G401 (cell line): ENCODE measurements at places on chromosomes 6 and 20. TPM values are rescaled to one million over a fixed set of nuclear protein-coding genes. Genes with fewer than 3 reads are reported as not detected.

DNA sequence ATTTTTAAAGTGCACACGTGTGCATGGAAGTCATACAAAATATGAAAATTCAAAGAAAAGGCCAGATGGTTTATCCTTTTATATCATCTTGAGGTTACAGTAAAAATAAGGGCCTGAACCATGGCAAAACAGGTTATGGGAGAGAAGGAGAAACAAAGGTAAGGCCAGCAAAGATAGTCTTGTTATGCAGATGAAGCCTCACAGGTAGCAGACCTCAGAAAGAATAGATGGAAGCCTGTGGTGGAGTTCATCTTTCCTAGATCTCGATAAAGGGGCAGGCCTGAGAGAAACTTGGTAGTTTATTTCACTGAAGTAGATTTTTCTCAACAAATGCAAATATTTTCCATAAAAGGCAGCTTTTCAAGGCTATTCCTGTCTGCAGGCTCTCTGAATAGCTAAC is 693.8 kb downstream of the KHDRBS2 start:
- DNase-seq = no peak

TINAG gene
- not detected in 2 replicates for total RNA-seq

GRCh38 chr6:8170245-8170644 is 67.9 kb upstream of the EEF1E1 start:
- DNase-seq = no peak

DNA sequence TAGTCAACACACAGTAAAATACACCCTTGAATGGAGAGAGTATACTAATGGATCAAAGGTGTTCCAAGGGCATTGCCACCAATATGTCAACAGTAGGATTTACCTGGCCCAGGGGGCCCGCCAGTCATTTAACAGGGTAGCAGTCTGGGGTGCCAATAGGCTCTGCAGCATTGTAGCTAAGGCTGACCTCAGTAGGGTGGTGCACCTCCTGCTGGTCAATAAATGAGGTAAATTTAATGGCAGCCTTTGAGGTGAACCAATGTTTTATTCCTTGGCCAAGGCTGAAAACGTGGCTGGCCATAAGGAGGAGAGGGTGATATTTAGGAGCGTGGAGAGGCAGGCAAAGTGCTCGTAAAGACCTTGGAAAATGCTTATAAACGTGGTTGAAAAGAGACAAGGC is 147.2 kb downstream of the RPS12 start:
- DNase-seq = no peak

DNA sequence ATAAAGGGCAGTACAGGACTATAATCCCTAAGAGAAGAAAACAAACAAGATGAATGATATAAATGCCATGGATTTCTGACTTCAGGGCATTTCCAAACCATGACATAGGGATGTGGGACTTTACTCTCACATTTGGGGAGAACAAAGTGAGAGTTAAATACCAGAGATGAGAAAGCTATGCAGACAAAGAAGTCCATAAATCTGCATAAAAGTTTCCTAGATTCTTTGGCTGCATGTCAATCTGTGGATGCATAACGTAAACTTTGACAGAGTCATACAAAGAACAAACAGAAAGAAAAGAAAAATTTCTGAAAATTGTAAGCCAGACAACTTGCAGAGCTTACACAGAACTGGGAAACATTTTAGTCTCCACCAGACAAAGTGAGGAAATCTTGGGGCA is 11.7 kb downstream of the EPM2A start:
- DNase-seq = no peak

DNA sequence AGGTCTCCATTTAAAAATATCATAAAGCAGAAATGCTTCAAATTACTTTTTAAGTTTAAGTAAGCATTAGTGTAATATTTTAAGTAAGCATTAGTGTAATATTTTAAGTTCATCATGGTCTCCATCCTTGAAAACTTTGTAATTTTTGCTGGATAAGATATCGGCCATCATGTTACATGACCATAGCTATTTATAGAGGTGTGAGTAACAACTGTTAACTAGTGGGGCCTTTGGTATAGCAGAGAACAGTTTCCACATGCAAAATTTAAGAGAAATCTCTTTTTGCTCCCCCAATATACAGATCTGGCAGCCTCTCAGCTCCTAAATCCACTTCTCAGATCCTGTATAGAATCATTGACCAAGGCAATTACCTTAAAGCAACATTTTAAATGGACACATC is 468 bp downstream of the TRDN start:
- no peak for DNase-seq

GRCh38 chr6:81609736-81610135 is 142.7 kb downstream of the TENT5A start:
- no peak for DNase-seq

NMBR gene
- total RNA-seq = not detected in 2 replicates

DNA sequence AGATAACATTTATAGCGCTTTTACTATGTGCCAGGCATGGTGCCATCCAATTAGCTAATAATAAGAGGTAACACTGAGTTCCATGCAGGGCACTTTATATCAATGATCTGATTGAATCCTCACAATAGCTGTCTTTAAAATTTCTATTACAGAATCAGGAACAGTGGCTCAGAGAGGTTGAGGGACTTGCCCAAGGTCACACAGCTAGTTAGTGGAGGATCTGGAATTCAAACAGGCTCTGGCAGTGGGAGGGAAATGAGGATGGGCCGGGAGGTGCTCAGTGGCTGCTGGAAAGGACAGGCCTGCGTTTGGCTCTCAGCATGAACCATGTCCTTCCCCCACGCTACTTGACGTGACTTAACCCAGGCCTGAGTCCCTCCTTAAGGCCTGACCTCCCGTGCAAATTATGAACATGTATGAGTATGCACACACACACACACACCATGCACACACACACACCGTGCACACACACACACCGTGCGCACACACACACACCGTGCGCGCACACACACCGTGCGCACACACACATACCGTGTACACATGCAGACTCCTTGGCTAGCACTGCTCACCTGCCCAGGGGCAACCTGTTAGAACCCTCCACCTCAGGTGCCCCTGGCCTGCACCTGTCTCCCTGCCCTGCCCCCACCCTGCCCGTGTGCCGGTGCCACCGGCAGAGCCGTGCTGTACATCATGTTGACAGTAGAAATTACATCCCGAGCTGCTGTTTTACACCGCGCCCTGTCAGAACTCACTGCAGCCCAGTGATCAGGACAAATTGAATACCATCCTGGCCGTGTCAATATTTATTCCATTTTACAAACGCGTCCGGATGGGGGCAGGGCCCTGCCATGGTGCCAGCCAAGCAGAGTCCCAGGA is 43.7 kb downstream of the CDH22 start:
- DNase-seq = no peak

GRCh38 chr20:41171736-41172295 is 34.5 kb downstream of the PLCG1 start:
- DNase-seq = no peak

DNA sequence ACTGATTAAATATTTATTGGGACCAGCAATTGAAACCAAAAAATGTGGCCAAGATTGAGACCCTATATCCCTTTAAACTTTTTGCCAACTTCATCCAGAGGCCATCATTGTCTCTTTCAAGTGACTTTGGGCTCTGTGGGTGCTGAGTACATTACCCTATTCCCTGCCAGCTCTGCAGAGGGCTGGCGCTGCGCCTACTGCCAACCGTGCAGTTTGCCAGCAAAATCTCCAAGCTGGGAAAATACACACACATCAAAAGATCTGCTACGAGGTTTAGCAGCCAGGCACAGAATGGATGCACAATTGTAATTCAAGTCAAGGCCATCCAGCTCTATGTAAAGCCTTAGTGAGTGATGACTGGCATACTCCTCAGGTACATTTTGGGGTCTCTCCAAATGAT is 125.0 kb downstream of the CBLN4 start:
- DNase-seq = peak; percentile 6

MOXD1 gene
- total RNA-seq = not detected in 2 replicates

SLC22A3 gene
- total RNA-seq = not detected in 2 replicates

SMPDL3A gene
- total RNA-seq = 0.07 and 1.2 TPM in 2 replicates

GRCh38 chr6:7646394-7646793 is 56.4 kb downstream of the SNRNP48 start:
- DNase-seq = no peak

DNA sequence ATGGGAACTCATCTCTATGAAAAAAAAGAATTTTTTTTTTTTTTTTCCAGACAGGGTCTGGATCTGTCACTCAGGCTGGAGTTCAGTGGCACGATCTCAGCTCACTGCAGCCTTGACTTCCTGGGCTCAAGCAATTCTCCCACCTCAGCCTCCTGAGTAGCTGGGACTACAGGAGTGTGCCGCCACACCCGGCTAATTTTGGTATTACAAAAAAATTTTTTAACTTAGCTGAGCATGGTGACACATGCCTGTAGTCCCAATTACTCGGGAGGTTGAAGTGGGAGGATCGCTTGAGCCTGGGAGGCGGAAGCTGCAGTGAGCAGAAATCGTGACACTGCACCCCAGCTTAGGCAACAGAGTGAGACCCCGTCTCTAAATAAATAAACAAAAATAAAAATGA is 7.5 kb downstream of the DEF6 start:
- no peak for DNase-seq

DNA sequence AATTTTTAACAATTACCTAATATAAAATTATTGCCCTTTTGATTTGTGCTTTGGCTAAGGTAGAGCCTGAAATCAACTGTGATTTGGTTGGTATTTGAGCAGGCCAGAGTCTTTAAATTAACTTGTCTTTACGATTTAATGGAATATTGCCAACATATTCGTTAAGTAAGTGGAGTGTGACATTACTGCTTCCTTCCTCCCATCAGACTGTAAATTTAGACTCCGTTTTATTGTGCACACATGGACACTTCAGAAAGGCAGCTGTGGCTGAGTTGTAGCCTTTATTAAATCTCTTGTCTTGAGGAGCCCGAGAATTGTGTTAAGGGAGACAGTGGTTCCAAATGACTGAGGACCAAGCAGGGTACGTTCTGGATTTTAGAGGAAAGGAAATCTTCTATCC is 57.4 kb downstream of the CAP2 start:
- DNase-seq = no peak

DNA sequence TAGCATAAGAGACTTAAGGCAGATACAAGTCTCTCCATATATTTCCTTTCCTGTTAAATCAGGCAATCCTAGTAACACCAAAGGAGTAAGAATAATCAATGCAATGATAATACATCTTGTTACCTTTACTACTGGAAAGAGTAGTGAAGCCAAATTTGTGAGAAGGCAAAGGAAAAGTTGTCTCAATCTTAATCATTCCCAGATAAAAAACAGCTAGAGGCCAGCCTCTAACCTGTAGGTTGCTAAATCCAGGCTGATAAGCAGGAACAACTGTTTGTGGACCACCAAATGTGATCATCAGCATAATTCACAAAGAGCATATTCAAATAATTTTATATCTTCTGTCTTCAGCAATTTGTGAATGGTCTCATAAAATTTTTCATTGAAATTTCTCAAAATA is 189.2 kb upstream of the ADGRB3 start:
- no peak for DNase-seq

- DNase-seq = no peak
Measured at GRCh38 chr20:46805836-46806235, 88.8 kb upstream of the EYA2 start.

- DNase-seq = no peak
Measured at GRCh38 chr20:3082955-3083952, 1.3 kb downstream of the AVP start.

CD109 gene
- 0.51 and 2.6 TPM in 2 replicates for total RNA-seq

ZNF337 gene
- 19.1 and 19.7 TPM in 2 replicates for total RNA-seq

- DNase-seq = no peak
Measured at GRCh38 chr20:58784321-58785074, 66.2 kb downstream of the GNAS-AS1 start.

- peak; percentile 78 for DNase-seq
Measured at GRCh38 chr6:87066449-87067333, 28.2 kb downstream of the CGA start.

XKR7 gene
- total RNA-seq = 5.7 and 6.8 TPM in 2 replicates

BPIFB2 gene
- total RNA-seq = not detected in 2 replicates

EYA2 gene
- not detected in 2 replicates for total RNA-seq

DNA sequence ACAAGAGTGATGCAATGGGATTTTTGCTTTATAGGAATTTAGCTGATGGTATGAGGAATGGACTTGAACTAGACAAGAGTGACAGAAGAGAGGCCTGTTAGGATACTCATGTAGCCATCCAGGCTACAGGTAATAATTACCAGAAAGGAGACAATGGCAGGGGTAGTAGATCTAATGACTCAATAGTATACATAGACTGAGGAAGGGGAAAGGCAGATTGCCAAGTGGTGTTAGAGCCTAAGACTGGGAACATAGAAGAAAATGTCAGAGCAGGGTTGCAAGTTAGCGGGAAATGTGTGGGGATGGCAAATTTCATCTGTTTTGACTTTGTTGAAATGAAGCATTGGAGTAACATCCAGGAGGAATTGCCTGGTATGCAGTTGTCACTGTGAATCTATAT is 295.6 kb downstream of the UTRN start:
- no peak for DNase-seq

MAK gene
- total RNA-seq = 0.18 and 0.95 TPM in 2 replicates

DNA sequence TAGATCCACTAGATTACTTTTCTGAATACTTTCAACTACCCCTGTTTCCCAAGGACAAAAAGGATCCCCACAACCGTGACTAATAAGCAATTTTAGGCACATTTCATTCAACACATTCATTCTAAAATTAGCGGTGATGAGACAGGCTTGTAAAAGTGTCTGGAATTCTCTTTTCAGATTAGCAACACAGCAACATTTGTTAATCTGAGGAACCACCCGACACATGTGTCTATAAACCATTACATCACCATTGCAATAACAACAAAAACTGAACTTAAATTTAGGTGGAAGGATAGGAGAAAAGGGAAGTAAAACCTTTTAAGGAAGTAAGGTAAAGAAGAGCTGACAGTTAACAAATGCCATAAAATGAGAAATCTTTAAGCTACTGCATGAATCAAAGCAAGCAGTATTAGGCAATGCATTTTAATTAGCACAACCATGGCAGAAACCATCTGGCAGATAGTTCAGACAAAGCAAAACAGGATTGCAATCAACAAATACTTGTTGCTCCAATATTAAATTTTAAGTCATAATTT is 49.1 kb downstream of the MAP3K7 start:
- DNase-seq = no peak

RNF8 gene
- 35.7 and 57.9 TPM in 2 replicates for total RNA-seq

HLA-DQB2 gene
- total RNA-seq = not detected in 2 replicates

GRCh38 chr6:125984311-125984710 is 2.0 kb upstream of the TRMT11 start:
- no peak for DNase-seq

FNDC1 gene
- 0.06 TPM in 1 of 2 replicates, not detected in the other for total RNA-seq
